Activated naive CD4-positive, alpha-beta T cell (primary cell): ENCODE measurements at places on chromosomes 11 and 22.

DNA sequence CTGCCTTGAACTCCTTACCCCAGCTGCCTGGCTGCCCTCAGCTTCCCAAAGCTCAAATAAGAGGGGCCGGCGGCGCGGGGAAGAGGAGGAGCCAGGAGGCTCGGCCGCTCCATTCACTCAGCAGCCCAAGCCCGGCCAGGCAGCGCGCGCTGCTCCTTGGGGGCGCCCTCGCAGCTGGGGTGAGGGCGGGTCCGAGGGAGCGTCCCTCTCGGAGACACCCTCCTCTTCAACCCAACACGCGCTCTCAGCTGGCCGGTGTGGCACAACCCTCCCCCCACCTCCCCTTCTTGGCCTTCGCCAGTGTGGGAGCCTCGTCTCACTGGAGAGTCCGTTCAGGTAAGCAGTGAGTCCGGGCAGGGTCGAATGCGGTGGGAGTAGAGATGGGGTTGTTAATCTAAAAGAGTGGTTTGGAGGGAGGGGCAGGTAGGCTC is at the start of gene WT1:
Gene WT1, minus strand, starts transcription at position 29 of the 431 bp plus-strand sequence.
- DNase-seq = no peak

DNA sequence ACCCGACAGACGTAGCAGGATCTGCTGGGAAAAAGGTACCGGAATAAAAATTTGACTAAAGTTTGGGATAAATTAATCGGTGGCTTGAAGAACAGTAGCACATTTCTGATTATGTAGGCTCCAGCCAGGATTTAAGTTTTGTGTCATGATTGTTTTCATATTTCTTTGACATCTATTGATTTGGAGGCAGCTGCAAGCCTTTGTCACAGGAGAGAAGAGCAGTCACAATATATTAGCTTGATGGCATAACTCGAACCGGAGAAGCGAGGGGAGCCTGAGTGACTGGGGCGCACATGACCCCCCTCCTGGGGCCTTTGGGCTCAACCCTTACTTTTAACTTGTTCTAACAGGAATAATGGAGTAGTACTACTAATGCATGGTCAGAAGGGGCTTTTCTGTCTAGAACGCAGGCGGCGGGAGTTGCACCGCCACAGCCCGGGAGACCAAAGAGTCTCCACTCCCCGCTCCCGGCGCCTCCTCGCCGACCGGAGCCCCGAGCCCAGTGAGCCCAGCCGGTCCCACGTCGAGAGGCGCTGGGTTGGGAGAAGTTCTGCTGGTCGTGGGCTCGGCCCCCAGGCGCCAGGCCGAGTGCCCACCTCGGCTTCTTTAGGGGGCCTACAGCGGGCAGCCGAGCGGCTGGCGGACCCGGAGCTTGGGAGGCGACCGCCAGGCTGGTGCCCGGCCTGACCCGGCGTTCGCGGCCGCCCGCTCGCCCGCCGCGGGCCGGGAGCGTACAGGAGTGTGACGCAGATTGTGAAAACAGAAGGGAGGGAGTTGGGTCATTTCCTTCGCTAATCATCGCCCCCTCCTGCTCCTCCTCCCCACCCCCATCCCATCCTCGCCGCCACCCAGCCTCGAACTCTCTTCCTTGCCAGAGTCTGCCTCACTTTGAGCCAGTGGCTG is 15.7 kb upstream of the PAX6 start:
- DNase-seq = no peak

GRCh38 chr22:41579997-41580355 is 9.7 kb downstream of the PMM1 start:
- no peak for DNase-seq

DNA sequence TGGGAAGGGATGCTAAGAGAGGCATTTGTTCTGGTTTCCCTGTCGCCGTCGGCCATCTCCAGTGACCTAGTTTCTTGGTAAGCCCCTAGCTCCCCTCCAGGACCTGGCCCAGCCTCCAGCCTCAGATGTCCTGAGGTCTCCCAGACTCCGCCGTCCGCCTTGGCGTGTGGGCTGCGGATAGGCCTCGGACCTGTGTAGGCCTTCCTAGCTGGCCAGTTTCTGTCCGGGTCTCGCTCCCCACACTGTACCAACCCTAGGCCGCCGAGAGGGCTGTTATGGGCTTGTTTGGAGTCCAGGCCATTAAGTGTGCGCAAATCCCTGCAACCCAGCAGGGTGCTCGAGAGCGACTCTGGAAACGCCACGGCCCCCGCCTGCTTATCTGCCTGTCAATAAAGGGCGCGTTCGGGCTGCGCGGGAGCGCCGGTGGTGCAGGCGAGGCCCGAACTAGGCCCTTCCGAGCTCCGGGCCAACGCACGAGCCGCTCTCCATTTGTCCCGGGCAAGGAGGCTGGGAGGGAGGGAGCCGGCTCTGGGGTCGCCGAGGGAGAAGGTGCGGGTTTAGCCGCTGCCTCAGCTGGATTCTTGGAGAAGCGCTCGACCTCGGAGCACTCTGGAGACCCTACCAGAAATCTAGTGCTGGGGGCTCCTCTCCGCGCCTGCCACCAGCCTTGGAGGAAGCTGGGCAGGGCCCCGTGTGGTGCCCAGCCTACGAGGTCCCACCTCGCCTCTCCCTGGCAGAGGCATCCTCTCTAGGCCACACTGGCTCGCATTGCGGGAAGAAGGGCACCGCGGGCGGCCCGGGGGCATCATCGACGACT is 8.7 kb upstream of the PAX6 start:
- DNase-seq = no peak

- no peak for DNase-seq
These were observed 64.6 kb downstream of the CTTN start for GRCh38 chr11:70462818-70463477.

DNA sequence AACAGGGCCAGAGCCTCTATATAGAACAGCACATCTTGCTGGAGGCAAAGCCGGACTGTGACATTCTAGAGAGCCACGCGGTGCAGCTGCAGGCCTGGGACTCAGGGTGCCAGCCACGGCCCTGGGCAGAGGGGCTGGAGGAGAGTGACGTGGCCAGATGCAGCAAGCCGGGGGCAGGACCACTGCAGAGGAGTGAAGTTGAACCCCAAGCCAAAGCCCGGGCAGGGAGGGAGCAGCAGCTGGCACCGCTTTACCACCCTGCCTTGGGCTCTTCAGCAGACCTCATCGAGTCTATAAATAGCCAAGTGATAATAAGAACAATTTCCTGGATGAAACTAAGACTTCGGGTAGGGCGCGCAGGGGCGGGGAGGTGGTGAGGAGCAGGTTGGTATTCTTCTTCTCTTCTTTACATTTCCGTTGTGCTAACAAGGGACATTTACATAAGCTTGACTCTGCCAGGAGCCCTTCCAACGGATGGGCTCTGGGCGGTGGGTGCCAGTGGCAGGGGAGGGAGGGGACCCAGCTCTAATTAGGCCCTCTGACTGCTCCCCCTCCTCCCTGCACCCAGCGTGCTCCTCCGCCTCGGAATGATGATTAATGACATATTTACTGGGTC is 110.2 kb downstream of the ST3GAL4 start:
- DNase-seq = no peak

- no peak for DNase-seq
These were observed 10.6 kb downstream of the LHFPL7 start for GRCh38 chr22:24935771-24936483.

GRCh38 chr22:27372364-27372763 is 429.2 kb downstream of the MN1 start:
- DNase-seq = no peak

DNA sequence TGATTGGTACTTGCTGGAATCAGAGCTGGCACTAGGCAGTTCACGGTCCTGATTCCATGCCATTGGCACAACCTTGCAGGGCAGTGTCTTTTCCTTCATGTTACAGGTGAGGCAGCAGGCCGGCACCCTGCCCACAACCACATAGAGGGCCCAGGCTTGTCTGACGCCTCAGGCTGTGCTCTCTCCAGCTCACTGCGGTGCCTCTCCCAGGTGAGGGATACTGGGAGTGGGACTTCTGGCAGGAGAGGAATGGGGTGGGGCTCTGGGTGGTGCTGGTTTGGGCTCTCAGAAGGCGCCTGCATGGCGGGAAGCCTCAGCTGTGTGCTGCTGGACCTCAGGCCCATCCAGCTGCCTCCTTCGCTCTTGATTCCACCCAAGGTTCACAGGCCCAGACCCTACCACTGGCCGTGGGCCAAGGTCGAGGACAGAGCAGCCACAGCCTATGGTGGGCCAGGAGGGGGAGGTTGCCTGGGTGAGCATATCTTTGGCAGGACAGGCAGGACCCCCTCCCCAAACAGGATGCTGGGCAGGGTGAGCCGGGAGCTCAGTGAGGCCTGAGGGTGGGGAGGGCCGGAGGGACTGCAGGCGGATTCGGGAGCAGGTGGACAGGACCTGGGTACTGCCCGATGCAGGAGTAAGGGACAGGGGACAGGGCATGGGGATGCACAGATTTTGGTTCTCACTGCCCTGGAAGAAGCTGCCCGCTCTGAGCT is 7.0 kb upstream of the MPPED1 start:
- no peak for DNase-seq

DNA sequence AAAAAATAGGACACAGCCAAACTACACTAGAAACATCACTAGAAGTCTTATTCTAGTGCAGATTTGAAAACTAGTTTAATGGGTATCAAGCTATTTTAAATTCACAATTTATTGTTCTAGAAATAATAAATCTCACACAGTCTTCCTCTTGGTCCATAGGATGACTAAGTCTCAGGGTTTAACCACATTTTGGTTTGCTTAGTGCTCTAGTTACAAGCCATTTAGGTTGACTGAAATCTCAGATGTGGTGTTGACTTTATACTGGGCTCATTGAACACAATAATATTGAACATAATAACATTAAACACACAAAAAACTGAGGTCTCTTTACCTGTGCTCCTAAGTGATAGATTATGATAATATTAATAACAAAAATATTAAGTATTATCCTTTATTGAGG is 760.3 kb upstream of the CCDC179 start:
- no peak for DNase-seq

DNA sequence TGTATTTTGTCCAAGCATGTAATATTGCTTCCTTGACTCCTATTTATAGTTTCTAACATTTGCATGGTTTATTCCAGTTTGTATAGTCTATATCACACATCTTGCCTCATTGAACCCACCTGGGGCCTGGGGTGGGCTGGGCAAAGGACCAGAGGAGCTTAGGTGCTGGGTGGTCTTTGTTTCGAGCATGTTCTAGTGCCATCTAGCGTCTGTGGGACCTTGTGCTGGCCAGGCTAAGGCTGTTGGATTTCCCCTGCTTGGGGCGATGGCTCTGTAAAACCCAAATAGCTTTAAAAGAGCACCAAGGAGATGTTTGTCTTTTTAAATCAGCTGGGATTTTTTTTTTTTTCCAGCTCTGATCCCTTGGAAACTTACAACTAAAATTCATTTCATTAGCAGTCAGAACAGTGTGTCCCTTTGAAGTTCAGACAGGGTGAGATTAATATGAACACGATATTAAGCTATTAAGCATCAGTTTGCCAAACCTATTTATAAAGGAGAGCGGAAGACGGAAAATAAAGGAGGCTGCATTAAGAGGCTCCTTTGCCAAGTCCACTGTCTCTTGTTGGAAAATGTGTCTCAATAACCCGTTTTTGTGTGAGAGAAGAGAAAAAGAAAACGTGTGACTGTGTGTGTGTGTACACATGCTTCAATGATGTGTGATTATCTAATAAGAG is 157.4 kb downstream of the COMMD9 start:
- no peak for DNase-seq

DNA sequence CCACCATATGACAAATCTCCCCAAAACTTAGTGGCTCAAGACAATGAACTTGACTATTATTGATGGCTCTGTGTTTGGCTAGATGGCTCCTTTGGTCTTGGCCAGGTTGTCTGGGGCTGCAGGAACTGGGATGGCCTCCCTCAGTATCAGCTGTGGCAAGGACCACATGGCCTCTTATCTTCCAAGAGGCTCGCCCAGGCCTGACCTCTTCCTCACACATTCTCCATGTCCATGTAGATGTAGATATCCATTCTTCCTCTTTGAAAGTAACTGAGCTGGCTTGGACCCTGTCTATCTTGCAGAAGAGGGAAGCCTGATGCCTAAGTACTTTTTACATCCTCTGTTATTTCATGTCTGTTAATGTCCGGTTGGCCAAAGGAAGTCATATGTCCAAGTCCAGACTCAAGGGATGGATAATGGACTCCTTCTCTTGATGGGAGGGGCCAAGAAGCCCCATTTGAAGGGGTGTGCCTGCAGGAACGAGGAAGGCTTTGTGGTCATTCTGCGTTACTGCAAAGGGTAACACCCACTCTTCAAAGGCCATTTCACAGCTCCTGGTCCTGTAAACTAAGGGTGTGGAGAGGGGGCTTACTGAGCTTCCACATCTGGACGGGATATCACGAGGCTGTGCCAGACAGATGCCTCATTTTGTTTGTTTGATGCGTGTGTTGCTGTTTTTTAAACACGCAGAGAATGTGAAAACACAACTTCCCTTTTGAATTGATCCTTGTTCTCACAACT is 87.1 kb downstream of the GRIK4 start:
- DNase-seq = no peak

GRCh38 chr11:12958986-12959385 is 50.1 kb upstream of the RASSF10 start:
- DNase-seq = no peak

- no peak for DNase-seq
These were observed 153.2 kb downstream of the CTTN start for GRCh38 chr11:70551351-70552166.

- no peak for DNase-seq
These were observed 9.0 kb downstream of the CLPB start for GRCh38 chr11:72425053-72425980.

DNA sequence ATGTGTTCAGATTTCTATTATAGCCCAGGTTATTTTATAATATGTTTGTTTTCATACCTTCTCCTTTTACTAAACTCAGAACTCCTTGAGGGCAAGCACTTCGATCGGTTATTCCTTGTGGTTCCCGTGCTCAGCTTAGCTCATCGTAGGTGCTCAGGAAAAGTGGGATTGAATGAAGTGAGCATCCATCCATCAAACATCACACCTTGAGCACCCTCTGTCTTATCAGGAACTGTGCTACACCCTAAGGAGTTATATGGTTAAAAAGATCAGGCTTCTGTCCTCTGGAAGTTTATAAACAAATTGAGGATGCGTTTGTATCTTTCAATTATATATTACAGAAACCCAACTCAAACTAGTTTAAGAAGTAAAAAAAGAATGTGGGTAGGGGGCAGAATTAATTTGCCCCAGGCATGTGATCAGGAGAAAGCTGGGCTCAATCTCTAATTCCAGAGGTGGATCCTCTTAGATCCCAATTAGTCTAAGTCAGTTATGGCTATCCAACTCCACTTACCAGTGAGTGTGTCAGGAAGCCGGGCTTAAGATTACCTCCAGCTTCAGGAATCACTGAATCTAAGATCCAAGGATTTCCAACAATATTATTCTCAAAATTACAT is 59.9 kb upstream of the RRAS2 start:
- no peak for DNase-seq
